ENCODE measurements at places on chromosomes 3 and 15.

- DNase-seq = no peak
These were observed 24.7 kb downstream of the CIP2A start for GRCh38 chr3:108564564-108564963.

DNA sequence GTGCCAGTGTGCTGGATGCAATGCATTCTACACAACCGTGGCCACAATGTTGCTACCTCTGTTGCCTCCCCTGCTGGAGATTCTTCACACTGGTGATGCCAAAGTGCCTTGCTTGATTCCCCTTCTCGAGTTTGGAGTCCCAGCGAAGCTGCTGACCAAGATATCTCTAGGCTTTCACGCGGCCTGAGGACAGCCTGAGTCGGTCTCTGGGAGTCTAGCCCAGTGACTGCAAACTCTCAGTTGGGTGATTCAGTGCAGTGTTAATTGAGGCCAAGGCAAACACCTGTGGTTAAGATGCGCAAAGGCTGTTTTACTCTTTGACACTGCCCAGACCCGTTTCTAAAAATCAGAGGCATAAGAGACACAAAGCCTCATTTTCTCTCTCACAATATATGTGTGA is 434.4 kb downstream of the NR2F2 start:
- DNase-seq = no peak

GRCh38 chr3:177640319-177640965 is 443.2 kb upstream of the TBL1XR1 start:
- DNase-seq = no peak

DNA sequence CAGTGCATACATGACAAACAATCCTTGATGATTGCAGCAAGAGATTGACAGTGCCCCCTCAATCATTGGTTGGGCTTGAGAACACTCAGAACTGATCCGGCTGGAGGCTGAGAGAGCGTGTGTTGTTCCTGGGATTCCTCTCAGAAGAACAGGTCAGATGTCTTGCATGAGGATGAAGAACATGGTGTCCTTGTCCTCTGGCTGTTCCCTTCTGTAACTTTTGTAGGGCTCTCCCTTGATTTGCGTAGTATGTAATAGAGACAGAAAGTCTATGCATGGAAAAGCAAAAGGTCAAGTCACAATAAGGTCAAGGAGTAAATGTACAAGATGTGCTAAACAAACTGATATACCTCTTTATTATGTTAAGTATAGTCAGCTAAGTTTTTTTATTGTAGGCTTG is 8.2 kb downstream of the CHST2 start:
- no peak for DNase-seq

DNA sequence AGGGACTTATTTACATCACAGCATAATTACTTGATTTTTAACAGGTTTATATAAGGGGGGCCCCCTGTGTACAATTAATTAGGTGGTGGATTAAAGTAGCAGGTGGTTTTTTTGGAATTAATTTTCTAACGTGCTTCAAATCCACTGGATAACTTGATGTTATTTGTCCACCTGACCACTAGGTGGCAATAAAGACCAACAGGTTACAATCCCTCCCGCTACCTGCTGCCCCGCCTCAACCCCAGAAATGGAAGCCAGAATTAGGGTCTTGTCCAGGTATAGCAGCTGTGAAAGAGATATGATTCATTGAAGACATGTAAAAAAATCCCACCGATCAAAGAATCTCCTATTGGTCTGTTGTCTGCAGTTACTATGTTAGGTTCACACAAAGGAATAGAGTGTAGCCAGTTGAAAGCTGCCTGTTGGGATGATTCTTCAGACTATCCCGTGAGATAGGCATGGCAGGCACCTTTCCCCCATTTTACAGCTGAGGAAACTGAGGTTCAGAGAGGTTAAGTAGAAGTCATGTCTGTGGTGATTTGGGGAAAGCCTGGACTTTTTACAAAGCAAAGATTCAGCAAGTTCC is 44.0 kb downstream of the MFSD1 start:
- no peak for DNase-seq

- no peak for DNase-seq
These were observed 41.2 kb downstream of the MAP4 start for GRCh38 chr3:47974974-47975470.

DNA sequence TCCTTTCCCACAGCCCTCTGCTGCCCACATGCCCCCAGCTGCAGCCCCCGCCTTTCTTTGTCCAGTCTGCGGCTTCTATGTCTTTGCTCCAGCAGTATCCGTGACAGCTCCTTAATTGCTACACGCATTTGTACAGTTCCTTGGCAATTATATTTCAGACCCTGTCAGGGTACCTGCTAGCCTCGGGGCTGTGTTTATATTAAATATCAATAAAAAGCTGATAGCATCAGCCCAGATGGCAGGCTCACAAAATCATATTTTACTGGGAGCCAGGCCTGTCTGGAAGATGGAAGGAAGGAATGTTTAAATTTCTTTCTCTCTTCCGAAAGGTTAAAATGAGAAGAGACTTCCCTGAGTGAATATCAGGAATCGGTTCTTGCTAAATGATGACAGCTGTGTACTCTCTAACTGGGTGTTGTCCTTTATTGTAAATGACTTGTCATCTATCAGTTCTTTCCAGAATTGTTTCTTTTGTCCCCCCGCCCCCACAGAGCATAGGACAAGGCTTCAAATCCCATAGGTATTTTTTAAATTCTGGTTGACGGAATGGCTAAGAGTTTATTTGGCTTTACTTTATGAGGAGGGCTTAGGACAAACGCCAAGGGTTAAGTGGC is 378.1 kb downstream of the LRTM1 start:
- DNase-seq = no peak

GRCh38 chr15:60214201-60214600 is 183.6 kb downstream of the ANXA2 start:
- DNase-seq = no peak

- DNase-seq = no peak
These were observed 57.1 kb upstream of the TLE3 start for GRCh38 chr15:70154718-70155347.

DNA sequence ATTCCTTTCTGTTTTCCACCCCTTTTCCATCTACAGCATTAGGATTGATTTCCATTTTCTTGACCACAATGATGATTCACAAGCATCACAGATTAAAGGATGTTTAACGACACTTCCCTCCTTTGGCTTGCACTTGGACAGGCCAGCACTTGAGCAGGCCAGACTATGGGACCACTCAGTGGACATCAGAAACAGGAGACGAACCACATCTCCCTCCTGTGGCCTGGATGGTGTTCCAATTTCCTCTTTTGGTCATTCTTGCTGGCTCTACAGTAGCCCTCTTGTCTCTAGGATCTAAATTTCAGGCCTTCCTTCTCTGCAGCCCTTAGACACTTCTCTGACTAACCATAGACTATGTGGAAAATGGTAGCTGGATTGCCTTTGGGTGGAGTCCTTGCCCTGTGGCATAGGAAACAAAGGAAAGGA is 78.8 kb upstream of the BOC start:
- no peak for DNase-seq

GRCh38 chr15:50485389-50485788 is 61.1 kb downstream of the USP50 start:
- DNase-seq = no peak

DNA sequence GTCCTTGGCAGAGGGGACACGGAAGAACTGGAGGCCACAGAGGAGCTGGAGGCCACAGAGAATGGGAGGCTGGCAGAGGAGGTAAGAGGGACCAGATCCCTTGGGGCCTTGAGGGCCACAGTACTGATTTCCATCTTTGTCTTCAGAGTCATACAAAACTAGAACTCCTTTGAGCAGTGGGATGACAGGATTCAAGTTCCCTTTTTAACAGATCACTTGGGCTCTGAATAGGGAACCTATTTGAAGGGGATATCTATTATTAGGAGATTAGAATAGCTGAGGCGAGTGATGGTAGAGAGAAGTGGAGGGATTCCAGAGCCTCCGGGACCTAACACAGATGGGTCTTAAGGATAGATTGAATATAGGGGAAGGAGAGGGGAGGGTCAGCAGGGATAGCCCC is 55.7 kb downstream of the OXNAD1 start:
- no peak for DNase-seq

DNA sequence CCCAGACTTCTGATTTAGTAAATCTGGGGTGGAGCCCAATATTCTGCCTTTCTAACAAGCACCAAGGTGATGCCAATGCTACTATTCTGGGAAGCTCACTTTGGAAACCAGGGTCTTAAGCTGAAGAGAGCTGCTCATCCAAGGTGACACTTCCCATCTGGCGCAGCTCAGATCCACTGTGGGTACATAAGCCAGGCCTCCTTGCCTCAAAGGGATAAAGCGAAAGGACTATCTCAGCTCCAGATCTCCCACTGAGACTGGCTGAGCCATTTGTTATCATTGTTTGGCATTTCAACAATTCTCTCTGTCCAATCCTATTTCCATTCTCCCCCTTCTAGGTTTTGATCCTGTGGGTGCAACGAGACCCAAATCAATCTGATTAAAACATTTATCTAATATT is 323.8 kb downstream of the GBE1 start:
- no peak for DNase-seq
